Activated CD4-positive, alpha-beta memory T cell treated with anti-CD3 and anti-CD28 coated beads, Interleukin-2, amount 10 ng/mL, durations not matched to agents 7 days and 5 days (primary cell): ENCODE measurements at places on chromosomes 12 and 14.

DNA sequence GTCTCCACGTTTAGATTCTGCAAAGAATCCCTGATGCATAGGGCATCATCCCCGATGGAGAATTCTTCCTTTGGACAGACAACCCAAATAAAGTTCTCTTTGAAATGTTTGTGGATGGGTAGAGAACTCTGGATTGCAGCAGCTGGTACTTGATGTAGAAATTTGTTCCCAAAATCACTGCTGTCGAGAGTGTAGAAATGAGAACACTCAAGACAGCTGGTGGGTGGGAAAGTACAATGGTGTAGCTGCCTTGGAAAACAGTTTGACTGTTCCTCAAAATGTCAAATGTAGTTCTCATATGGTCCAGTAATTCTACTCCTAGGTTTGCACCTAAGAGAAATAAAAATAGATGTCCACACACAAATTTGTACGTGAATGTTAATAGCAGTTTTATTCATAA is 671.5 kb upstream of the TMEM132C start:
- no peak for DNase-seq

DNA sequence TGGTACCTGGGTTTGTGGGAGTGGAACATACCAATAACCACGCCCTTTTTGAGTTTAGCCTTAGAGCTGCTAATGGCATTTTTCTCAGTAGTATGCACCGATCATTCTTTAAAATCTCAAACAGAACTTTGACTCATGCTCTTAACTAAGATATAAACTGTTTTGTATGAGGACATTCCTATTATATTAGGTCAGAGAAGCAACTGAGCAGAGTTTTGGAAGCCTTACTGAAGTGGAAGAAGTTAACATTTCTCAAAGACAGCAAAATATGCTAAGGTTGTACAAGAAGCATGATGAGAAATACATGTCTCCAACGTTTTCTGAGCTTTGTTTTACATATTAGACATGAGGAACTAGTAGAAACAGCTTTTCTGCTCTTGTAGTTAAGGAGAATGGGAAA is 819.2 kb downstream of the FSCB start:
- no peak for DNase-seq

- DNase-seq, result no peak
These were observed 8.6 kb downstream of the ISCU start for GRCh38 chr12:108570743-108571608.

- no peak for DNase-seq
These were observed 32.6 kb upstream of the DAAM1 start for GRCh38 chr14:59155886-59156285.

- DNase-seq, result no peak
These were observed 217.3 kb upstream of the TBX3 start for GRCh38 chr12:114901316-114901715.

DNA sequence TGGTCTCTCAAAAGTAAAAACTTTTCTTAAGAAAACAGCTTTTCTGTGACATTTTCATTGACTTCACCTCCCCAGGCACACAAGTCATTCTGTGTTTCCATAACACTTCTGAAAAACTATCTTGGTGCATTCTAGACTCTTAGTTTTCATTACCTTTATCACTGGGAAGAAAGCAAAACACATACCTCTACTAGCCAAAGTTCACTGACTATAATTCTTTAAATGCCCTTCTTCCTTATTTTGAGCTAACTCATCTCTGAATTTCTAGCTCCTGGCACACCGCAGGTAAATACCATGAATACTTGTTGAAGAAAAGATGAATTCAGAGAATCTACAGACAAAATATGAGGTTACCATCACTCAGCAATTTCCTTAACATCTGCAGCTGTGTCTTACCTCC is 21.1 kb downstream of the MLH3 start:
- DNase-seq, result no peak

GRCh38 chr14:31194661-31195060 is 12.9 kb downstream of the HECTD1 start:
- DNase-seq, result no peak

DNA sequence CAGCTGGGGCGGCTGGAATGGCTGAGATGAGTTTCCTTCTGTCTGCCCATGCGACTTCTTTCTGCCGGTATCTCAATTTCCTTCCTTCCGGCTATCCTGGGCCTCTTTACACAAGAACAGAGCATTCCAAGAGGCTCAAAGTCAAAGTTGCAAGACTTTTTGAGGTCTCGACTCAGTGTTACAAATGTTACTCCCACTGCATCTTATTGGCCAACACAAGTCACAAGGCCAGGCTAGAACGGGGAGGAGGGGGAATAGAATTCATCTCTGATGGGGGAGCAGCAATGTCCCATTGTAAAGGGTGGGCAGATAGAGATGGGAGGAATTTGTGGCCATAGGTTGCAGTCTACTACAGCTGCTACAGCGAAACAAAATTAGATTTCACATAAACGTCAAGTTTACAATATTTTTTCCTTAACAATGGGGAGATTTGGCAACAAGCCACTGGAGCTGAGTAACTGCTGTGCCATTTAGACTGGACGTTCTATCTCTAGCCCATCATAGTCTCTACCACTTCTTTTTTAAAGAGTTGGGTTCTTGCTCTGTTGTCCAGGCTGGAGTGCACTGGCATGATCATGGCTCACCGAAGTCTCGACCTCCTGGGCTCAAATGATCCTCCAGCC is 9.5 kb upstream of the NYNRIN start:
- no peak for DNase-seq

GRCh38 chr14:30518867-30519560 is 39.9 kb upstream of the G2E3 start:
- DNase-seq, result no peak

DNA sequence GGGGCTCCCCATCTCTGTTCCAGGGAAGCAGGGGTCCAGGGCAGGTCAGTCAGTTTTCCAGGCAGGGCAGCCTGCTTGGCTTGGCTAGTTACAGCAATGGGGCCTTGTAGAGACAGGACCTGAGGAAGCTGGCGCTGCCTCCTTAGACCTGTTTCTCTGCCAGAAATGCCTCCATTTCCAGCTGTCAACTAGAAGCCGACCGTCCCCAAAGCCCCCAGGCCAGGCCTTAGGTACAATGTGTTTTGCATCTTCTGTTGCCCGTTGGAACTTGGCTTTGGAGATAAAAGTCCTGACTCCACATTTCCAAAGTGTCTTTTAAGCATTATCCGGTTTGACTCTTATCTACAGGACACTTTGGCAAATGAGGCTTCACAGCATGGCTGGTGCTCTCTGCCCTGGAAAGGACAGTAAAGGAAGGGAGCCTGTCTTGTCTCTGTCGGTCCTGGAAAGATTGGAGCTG is 42.6 kb downstream of the KRT80 start:
- no peak for DNase-seq

DNA sequence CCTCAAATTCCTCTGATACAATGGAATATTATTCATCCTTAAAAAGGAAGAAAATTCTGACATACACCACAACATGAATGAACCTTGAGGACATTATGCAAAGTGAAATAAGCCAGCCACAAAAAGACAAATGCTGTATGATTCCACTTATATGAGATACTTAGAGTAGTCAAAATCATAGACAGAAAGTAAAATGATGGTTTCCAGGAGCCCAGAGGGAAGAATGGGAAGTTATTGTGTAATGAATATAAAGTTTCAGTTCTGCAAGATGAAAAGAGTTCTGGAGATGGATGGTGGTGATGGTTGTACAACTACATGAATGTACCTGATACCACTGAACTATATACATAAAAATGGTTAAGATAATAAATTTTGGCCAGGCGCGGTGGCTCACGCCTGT is 18.3 kb downstream of the VWF start:
- DNase-seq, result no peak

DNA sequence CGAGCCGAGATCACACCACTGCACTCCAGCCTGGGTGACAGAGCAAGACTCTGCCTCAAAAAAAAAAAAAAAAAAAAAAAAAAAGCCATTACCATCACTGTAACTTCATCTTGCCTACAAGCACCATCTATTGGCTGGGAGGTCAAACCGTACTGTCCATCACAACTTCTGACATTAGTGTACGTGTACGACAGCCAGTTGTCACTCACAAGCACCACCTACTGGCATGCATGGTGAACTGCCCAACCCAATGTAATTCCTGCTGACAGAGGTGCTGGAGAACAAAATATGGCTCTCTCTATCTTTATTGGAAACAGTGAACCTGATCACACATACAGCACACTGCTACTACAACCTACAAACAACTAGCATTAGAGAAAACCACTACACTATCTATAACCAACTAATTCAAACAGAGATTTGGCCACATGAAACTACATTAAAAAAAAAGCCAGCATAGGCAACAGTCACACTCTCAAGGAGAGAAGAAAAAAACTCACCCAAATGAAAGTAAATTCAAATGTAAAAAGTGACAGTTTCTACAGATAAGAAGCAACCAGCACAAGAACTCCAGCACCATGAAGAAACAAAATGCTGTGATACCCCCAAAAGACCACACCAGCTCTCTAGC is 82.3 kb downstream of the PUS7L start:
- DNase-seq, result peak; percentile 23

GRCh38 chr12:87758271-87758670 is 270.9 kb downstream of the C12orf50 start:
- no peak for DNase-seq

DNA sequence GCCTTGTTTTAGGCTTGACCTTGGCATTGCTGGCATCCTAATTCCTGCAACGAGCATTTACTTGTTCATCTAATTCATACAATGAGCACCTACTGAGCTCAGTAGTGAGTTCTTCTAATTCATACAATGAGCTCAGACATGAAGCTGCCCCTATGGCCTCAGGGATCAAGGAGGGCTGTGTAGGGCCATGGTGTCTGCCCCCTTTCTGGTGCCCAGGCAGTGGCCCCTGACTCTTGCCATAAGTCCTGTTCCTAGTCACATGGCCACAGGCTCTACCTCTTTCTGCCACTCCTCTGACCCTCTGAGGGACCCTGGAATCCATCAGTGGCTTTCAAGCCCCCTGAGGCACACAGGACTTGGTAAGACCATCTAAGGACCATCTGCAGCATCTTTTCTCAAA is 148.8 kb downstream of the ZFP36L1 start:
- no peak for DNase-seq

GRCh38 chr12:84822525-84822924 is 90.1 kb downstream of the SLC6A15 start:
- DNase-seq, result no peak

DNA sequence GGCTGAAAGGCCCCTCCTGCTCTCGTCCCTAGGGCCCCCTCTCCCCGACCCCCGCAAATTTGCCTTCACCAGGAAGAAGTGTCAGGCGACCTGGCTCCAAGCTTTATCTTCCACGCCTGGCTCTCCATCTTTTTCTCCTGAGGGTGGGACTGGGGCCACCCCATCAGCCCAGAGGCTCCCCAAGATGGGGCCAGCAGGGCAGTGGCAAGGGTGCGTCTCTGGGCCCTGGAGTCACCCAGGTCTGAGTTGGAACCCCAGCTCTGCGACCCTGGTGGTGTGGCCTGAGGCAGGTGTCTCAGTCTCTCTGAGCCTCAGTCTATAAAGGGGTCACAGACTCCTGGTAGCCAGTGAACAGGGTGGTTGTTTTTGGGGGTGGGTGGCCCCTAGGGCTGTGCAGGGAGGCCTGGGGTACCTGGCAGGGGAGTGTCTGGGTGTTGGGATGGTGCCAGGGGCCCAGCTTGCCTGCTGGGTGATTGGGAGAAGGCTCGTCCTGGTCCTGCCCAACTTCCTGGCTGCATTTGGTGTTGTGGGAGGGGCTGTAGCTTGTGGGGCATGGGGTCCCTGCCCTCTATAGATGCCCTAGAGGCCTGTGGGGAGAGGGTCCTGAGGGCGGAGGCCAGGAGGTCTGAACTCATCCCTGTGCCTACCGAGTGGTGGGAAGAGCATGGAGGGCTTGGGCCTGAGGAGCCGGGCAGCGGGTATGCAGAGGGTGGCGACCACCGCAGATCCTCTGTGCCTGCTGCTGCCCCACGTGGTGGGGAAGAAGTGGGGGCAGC is 7.6 kb downstream of the KIF26A start:
- DNase-seq, result no peak

- no peak for DNase-seq
These were observed 6.1 kb downstream of the TCP11L2 start for GRCh38 chr12:106308611-106309010.

GRCh38 chr14:100525615-100526014 is 61.6 kb downstream of the BEGAIN start:
- DNase-seq, result peak; percentile 14

- DNase-seq, result no peak
These were observed 16.7 kb downstream of the SLCO1C1 start for GRCh38 chr12:20711846-20712245.

DNA sequence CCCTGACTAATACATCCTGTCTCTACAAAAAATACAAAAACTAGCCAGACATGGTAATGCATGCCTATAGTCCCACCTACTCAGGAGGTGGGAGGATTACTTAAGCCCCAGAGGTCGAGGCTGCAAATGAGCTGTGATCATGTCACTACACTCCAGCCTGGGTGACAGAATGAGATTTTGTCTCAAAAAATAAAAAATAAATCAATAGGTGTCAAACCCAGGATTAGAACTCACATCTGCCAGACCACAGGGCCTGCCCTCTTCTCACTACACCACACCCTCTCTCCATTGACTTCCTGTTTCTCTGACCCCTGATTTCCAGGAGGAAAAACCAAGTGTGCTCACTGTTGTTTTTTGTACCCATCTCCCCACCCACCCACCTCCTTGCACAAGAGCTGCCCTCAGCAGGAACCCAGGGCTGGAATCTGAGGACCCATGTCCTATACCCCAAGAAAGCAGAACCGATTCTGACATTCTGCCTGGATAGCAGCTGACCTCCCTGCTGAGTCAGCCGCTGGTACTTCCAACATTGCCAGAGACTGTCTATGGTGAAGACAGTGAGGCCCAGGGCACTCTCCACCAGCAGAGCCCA is 6.2 kb downstream of the CMKLR1 start:
- no peak for DNase-seq

DNA sequence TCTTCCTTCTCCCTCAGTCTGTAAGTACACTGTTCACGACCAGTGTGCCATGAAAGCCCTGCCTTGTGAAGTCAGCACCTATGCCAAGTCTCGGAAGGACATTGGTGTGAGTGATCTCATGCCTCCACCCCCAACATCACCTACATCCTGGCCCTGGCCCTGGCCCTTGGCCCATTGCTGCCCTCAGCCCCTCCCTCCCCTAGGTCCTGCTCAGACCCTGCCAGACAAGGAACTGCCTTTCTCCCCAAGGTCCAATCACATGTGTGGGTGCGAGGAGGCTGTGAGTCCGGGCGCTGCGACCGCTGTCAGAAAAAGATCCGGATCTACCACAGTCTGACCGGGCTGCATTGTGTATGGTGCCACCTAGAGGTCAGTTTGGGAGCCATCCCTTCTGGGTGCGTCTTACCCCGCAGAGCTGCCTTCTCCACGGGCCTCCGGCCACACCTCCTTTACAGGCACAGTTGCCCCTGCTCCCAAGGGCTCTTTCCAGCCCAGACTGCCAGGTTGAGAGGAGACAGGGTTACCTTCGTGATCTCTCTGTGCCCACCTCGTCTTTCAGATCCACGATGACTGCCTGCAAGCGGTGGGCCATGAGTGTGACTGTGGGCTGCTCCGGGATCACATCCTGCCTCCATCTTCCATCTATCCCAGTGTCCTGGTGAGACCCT is 9.2 kb downstream of the DGKA start:
- DNase-seq, result peak; percentile 86

DNA sequence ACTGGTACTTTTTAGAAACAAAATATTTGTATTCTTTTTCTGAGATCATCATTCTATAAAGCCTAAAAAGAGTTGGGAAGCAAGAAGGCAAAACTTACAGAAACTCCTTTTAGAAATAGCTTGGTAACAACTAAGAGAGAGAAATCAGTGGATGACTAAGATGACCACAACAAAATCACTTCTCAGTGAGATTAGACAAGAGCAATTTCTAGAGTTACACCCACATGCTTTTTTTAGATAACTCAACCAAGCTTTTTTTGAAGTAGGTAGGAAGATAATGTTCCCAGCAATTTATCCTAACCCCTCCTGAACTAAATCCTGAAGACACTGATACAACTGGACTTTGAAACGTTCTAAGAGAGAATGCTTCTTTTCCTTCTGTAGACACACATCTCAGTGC is 576.4 kb downstream of the SLC6A15 start:
- DNase-seq, result no peak
